ENCODE measurements at places on chromosomes 2 and 18.
A peak's percentile ranks its signal among the peaks of the same experiment; 100 is the strongest.

DNA sequence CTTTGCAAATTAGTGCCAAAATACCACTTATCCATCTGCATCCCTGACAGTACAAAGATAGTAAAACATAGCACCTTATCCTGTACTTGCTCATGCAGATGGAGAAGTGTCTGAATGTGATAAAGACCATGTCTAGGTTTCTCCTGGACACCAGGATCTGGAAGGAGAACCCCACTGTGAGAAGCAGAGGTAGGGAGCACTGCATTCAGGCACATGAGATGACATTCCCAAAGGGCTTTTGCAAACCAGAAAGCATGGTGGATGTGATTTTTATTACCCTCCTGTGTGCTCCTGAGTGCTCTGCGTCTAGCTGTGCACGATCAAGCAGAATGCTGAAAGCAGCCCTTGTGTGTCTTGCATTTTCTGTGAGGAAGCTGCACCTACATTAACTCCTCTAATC lies 857.6 kb upstream of the ID2 start:
- no peak for DNase-seq

GRCh38 chr2:161836664-161837063 lies 212.4 kb downstream of the SLC4A10 start:
- no peak for DNase-seq

GRCh38 chr2:216661639-216662375 lies 28.6 kb downstream of the IGFBP2 start:
- DNase-seq = no peak

DNA sequence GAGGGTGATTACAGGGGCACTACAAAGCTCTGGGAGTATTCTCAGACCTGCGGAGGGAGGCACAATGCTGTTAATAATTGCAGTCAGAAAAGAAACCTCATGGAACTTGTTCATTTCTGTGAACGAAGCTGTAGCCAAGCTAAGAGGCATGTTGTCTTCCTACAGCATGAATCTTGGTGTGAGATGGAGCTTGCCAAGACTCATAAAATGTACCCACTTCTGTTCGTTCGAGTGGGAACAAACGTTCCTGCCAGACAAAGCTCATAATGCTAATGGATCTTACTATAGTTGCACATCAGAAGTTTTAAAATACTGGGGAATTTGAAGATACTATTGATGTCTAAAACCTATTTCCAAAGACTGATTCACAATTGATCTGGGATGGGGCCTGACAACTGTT lies 489.1 kb downstream of the ZEB2 start:
- DNase-seq = no peak

- DNase-seq = no peak
These were observed 172.9 kb upstream of the MYT1L start for GRCh38 chr2:2503864-2504418.

DNA sequence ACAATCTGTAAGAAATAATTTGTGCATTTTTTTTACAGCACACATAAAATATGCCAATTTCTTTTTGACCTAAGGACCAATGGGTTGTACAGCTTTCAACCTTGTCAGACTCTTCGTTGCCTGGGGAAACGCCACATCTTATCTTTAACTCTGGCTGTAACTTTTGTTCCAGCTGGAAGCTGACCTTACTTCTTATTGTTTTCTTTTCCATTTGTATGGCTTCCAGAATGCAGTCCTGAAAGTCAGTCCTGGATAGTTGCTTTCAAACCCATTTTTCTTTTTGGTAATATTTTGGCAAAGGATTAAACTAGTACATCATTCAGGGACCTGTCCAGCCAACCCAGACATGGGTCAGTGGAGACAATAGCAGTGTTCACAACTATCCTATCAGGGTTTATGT lies 686.5 kb upstream of the CDH2 start:
- DNase-seq = no peak

GRCh38 chr2:186733414-186733813 lies 39.6 kb downstream of the FAM171B start:
- DNase-seq = no peak

- no peak for DNase-seq
These were observed 9.5 kb upstream of the DUSP2 start for GRCh38 chr2:96154506-96155380.

- no peak for DNase-seq
These were observed 83.8 kb upstream of the SERTAD2 start for GRCh38 chr2:64737547-64737946.

- DNase-seq = no peak
These were observed 57.3 kb downstream of the GTF3C3 start for GRCh38 chr2:196742216-196742615.

DNA sequence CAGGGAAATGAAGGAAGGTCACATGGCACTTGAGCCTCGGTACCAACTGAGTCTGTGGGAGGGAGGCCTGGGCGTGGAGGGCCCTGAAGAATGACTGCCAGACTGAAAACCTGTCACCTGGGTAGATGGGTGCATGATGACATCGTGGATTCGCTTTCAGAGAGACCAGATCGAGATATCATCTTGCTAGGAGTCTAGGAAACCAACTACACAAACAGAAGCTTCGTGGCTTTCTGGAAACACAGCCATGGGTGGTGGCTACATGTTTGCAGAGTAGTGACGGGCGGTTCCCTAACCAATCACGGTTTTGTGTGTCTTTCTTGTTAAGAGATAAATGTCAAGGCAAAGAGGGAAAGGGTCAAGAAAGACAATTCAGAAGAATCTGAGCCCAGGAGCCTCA lies 155.0 kb downstream of the EIPR1 start:
- DNase-seq = no peak

- no peak for DNase-seq
These were observed 455.7 kb upstream of the TCF4 start for GRCh38 chr18:56043641-56044061.

- no peak for DNase-seq
These were observed 50.2 kb upstream of the OSR1 start for GRCh38 chr2:19408592-19408991.

DNA sequence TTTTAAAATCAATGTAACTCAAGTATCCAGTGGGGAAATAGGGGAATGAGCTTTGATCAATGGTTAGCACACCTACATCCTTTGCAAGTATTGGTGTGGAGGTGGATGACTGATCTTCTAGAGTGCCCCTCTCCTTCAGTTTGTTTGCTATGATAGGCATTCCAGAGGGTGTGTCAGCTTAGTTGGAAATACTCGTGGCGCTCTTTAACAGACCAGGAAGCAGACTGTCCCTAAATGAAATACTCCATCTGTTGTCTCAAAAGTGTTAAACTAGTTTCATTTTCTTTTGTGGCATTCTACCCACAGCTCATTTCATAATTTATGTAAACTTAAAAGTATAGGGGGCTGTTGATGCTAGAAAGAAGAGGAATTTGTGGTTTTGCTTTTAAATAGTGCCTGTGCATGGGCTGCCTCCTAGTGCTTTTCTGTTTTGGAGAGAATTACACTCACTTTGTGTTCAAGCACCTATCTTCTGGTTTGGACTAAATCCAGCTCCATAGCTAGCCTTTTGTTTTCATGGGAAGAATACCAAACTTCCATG lies 66.2 kb downstream of the STAT1 start:
- peak; percentile 41 for DNase-seq

GRCh38 chr2:54666131-54666633 lies 57.3 kb upstream of the EML6 start:
- no peak for DNase-seq

- DNase-seq = no peak
These were observed 101.5 kb downstream of the ZNF532 start for GRCh38 chr18:58966005-58966677.

DNA sequence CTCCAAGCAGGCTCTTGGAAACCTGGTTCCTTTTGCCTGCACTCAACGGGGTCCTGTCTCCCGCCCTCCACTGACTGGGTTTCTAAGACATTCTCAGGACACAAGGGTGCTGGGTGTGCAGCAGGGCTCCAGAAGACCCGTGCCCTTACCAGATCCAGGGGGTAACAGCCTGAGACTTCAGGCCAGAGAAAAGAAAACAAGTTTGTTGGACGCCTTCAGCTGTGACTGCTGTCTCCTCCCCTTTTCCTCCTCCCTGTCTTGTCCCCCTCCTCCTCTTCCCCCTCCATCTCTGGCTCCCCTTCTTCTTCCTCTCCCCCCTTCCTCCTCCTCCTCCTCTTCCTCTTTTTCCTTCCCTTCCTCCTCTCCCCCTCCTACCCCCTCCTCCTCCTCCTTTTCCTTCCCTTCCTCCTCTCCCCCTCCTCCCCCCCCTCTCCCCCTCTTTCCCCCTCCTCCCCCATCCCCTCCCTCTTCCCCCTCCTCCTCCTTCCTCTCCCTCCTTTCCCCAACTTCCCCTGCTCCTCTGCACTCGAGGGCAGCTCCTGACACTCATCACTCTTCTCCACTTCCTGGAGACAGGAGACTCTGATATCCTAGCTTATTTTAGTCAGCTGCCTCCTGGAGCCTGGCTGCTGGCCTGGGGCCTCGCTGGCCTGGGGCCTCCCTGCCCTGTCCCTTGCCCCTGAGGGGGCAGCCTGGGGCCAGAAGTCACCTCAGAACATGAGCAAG lies 12.4 kb downstream of the ADRA2B start:
- no peak for DNase-seq

DNA sequence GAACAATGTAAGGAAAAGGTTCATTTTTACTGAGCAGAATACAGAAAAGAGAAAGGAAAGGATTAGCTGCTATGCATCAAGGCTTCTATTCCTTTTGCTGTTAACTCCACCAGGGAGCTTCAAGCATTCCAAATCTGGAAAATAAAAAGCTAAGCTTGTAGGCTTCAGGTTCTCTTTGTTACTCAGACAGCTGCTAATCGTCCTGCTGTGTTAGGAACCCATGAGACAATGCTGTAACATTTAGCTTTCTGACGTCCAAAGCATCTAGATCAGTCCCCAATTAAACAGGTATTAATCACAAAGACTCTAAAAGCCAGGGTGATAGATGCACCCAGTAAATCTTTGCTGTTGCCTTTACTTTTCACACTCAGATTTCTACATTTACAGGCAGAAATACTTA lies 103.8 kb downstream of the EPHA4 start:
- DNase-seq = no peak

- DNase-seq = no peak
These were observed 64.4 kb downstream of the LONRF2 start for GRCh38 chr2:100257939-100258338.

DNA sequence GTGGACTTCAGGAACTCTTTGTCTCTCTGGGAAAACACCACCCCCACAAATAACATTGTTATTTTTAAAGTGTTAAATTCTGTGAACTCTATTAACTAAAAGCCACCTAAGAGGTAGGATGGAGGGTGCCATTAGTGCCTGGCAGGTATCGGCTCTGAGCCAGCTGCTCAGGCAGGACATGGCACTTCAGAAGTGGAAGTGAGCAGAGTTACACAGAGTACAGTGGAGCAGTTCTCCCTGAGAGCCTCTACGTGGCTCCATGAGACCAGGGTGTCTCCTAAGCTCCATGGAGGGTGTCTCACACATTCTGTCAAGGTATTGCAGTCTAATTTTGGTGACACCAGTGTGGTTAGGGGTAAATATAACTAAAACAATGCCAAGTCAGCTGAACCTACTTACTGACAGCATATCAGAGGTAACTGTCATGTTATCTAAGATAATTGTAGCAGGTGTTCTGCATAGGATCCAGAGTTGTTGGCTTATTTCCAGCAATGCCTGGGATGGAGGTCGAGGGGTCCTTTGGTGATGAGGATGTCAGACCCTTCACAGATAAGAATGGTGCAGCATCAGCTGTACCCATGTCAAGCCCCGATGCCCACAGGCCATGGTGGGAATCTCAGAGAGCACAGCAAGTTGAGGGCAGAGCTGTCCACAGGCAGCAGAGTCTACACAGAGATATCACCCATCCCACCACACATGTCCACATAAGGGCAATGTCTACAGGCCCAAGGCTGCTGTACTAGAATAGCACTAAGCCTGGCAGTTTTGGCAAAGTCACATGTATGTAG lies 8.6 kb upstream of the MALL start:
- no peak for DNase-seq

DNA sequence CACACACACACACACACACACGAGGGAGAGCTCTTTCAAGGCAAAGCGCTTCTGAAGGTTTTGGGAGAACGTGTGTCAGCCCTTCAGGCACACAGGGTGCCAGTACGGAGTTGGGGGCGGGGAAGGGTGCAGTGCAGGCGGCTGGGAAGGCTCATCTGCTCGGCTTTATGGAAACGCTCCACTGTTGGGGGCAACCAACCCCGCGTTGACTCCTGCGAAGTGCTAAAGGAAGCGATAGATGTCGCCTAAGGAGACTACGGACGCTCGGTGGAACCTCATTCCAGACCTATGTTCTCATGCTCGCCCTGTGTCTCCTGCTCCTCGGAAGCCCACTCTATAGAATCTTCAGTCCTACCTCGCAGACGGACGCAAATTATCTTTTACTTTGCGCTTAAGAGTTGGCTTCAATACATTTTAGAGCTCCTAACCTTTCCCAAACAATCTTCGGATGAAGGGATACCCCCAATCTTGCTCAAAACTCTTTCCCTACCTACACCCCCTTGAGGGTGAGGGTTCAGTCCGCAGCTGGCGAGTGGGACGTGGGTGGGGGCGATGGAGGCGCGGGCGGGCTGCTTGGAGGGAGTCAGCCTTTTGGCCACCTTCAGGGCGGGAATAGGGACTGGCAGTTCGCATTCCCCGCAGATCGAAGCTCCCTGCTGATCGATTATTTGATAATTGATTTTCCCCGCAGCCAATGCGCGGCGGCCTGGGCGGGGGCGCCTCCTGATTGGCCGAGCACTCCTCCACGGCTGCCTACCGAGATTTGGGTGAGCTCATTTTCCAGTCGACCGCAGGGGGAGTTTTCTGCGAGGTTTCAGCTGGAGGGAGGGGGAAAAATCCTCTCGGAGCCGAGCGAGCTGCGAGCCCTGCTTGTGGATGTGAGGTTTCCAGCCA lies 1.9 kb upstream of the MEIS1 start:
- peak; percentile 82 for DNase-seq

DNA sequence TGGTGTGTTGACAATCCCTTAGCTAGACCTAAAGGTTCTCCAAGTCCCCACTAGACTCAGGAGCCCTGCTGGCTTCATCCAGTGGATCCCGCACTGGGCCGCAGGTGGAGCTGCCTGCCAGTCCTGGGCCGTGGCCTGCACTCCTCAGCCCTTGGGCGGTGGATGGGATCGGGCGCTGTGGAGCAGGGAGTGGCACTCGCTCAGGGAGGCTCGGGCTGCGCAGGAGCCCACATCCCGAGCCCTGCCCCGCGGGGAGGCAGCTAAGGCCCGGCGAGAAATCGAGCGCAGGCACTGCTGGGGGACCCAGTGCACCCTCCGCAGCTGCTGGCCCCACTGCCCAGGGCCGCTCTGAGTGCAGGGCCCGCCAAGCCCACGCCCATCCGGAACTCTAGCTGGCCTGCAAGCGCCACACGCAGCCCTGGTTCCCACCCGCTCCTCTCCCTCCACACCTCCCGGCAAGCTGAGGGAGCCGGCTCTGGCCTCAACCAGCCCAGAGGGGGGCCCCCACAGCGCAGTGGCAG lies 20.8 kb upstream of the ROCK1 start:
- no peak for DNase-seq

DNA sequence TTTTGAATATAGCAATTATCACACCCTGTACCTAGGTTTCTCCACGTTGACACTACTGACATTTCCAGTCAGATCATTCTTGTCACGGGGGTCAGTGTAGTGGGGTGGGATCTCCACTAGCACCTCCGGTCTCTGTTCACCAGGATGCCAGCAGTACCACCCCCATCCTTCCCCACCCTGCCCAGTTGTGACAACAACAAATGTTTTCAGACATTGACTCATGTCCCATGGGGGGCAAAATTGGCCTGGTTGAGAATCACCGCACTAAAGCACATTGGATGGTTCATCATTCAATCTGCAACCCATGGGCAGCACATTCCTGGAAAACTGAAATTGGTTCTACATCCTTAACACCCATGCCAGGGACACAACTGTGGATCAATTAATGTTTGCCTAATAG lies 32.3 kb downstream of the FEZ2 start:
- DNase-seq = no peak

GRCh38 chr2:86074256-86074655 lies 31.4 kb downstream of the POLR1A start:
- DNase-seq = no peak

Measured in glomerular endothelial cell (primary cell).